Osteocyte (in vitro differentiated cells): ENCODE measurements at places on chromosomes 3 and 15. TPM values are rescaled to one million over a fixed set of nuclear protein-coding genes. Genes with fewer than 3 reads are reported as not detected.

CYP8B1 gene
- total RNA-seq, result not detected in 2 replicates

CCDC71 gene
- 23.7 and 24.9 TPM in 2 replicates for total RNA-seq

MCF2L2 gene
- total RNA-seq, result 1.7 and 2.4 TPM in 2 replicates

RAD51 gene
- total RNA-seq, result 8.5 and 8.6 TPM in 2 replicates

LIPC gene
- total RNA-seq, result not detected in 2 replicates

OXTR gene
- total RNA-seq, result 23.8 and 24.0 TPM in 2 replicates

LRTM1 gene
- total RNA-seq, result not detected in 2 replicates

BFSP2 gene
- not detected in 2 replicates for total RNA-seq

TCF12 gene
- 164 and 170 TPM in 2 replicates for total RNA-seq

SLC9A9 gene
- total RNA-seq, result 3.5 TPM in 2 replicates

DNA sequence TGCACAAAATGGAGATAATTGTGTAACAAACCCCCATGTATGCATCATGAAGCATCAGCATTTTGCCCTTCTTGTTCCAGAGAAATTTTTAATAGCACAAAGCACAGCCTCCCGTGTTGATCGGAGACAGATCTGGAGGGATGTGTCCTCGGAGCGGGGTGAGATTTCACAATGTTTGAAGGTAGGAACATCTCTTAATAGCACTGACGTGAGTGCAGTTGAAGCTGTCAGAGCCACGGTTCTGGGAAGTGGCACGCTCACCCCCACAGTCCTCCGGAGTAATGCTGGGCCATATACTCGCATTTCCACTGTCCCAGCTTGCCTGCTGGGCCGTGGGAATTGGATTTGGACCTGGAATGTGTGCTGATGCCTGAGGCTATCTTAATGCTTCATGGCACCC is 24.1 kb downstream of the ARPP21 start:
- H3K36me3 ChIP-seq, result no peaks in the 10 kb centered on the region
- H3K27me3 ChIP-seq, result peaks cover 2% of the 10 kb centered on the region
- H3K4me1 ChIP-seq, result peaks cover 22% of the 10 kb centered on the region
- no peak overlapping the region for H3K27ac ChIP-seq
- no peak for DNase-seq

- no peak for DNase-seq
- no peak overlapping the region for H3K4me3 ChIP-seq
- H3K36me3 ChIP-seq, result no peaks in the 10 kb centered on the region
- H3K27ac ChIP-seq, result no peak overlapping the region
- no peaks in the 10 kb centered on the region for H3K4me1 ChIP-seq
Measured at GRCh38 chr3:90241481-90241880, 1134.1 kb downstream of the EPHA3 start.

- peak overlapping the region; percentile 51 for H3K27ac ChIP-seq
- no peak overlapping the region for H3K4me3 ChIP-seq
- peaks cover 20% of the 10 kb centered on the region for H3K4me1 ChIP-seq
- H3K27me3 ChIP-seq, result no peaks in the 10 kb centered on the region
- peaks cover 15% of the 10 kb centered on the region for H3K36me3 ChIP-seq
Measured at GRCh38 chr3:188863999-188864406, 307.8 kb upstream of the TPRG1 start.

DNA sequence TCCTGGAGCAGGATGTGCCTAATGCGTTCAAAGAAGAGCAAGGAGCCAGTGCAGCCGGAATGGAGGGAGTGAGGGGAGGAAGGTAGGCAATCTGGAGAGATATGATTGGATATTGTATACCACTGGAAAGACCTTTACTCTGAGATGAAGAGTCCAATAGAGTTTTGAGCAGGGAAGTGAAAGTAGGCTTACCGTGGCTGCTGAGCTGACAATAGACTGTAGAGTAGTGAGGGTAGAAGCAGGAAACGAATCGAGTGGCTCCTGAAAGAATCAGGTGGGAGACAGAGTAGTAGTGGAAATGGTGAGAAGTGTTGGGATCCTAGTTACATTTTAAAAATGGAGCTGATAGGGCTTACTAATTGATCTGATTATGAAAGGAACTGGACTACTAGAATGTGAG is 51.8 kb upstream of the NUDT16 start:
- peaks cover 6% of the 10 kb centered on the region for H3K27me3 ChIP-seq
- no peak for DNase-seq
- peaks cover 1% of the 10 kb centered on the region for H3K4me1 ChIP-seq
- H3K4me3 ChIP-seq, result no peak overlapping the region

- peaks cover 5% of the 10 kb centered on the region for H3K4me1 ChIP-seq
- H3K27me3 ChIP-seq, result peaks cover 18% of the 10 kb centered on the region
- H3K36me3 ChIP-seq, result no peaks in the 10 kb centered on the region
- DNase-seq, result no peak
- H3K27ac ChIP-seq, result no peak overlapping the region
Measured at GRCh38 chr15:29143293-29143692, 126.3 kb downstream of the NSMCE3 start.

DNA sequence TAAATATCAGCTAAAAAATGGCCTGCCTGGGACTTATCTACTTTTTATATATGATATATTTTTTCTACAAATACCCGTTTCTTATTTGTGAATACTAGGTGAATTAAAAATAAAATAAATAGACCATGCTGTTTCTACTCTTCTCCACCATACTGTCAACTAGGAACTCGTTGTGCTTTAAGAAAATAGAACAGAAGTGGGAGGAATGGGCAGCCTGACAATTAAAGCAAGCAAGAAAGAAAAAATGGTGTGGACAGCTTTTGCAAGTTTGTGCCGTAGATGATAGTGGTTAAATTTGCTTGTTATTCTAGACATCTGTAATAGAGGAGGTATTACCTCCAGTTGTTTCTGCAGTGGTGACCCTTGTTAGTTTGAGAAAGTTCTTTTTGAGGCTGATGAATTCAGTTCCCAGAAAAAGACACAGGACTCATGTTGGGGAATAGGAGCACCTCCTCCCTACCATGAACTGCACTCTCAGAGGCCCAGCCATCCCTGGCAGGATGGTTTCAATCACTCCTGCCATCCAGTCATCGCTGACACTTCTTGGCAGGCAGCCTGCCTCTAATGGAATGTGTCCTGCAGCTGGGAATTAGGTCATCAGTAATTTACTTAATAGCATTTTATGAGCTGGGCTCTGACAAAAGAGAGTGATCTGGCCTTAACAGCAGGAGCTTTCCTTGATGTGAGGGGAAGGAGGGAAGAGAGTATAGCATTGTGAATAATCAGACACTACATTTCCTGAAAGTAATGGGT is 105.0 kb upstream of the GAP43 start:
- H3K36me3 ChIP-seq, result no peaks in the 10 kb centered on the region
- no peak overlapping the region for H3K4me3 ChIP-seq
- DNase-seq, result no peak

DNA sequence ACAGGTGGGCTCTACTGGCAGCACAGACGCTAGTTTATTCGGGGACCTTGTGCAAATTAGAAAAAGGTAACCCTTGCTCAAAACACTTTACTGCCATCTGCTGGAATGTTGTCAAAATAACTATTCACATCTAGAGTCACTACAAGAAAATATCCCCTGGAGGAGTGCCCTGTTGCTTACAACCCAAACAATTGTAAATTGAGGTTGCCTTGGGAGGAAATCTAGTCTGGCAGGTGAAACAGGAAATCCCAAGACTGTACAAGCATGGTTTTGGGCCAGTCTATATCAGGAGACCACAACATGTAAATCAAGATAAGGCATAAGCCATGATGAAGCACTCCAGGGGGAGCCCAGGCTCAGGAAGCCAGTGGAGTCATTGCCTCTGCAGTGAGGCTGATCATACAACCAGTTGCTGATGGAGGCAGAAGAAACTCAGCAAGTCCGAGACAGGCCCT is 136.8 kb upstream of the ACP3 start:
- no peak overlapping the region for H3K27ac ChIP-seq
- no peaks in the 10 kb centered on the region for H3K4me1 ChIP-seq
- no peak for DNase-seq
- no peaks in the 10 kb centered on the region for H3K36me3 ChIP-seq

- peaks cover 43% of the 10 kb centered on the region for H3K4me1 ChIP-seq
- no peak overlapping the region for H3K4me3 ChIP-seq
- H3K27me3 ChIP-seq, result no peaks in the 10 kb centered on the region
Measured at GRCh38 chr3:192851821-192852372, 65.8 kb downstream of the MB21D2 start.

- DNase-seq, result no peak
- H3K27me3 ChIP-seq, result no peaks in the 10 kb centered on the region
- peaks cover 9% of the 10 kb centered on the region for H3K36me3 ChIP-seq
- peak within 1 kb of the TSS; percentile 93 for H3K27ac ChIP-seq
- H3K4me1 ChIP-seq, result peaks cover 19% of the 10 kb centered on the region
- peak within 1 kb of the TSS; percentile 77 for H3K4me3 ChIP-seq
Measured at GRCh38 chr15:40470423-40471104, at the start of gene CHST14. Gene CHST14, plus strand, starts transcription at chr15:40470984. Its CDS starts 230 bp downstream, at chr15:40471214.

GRCh38 chr3:119436977-119437376 is 26.4 kb downstream of the TMEM39A start:
- H3K27ac ChIP-seq, result no peak overlapping the region
- H3K4me1 ChIP-seq, result no peaks in the 10 kb centered on the region
- peaks cover 73% of the 10 kb centered on the region for H3K36me3 ChIP-seq
- DNase-seq, result no peak
- no peaks in the 10 kb centered on the region for H3K27me3 ChIP-seq
- no peak overlapping the region for H3K4me3 ChIP-seq

DNA sequence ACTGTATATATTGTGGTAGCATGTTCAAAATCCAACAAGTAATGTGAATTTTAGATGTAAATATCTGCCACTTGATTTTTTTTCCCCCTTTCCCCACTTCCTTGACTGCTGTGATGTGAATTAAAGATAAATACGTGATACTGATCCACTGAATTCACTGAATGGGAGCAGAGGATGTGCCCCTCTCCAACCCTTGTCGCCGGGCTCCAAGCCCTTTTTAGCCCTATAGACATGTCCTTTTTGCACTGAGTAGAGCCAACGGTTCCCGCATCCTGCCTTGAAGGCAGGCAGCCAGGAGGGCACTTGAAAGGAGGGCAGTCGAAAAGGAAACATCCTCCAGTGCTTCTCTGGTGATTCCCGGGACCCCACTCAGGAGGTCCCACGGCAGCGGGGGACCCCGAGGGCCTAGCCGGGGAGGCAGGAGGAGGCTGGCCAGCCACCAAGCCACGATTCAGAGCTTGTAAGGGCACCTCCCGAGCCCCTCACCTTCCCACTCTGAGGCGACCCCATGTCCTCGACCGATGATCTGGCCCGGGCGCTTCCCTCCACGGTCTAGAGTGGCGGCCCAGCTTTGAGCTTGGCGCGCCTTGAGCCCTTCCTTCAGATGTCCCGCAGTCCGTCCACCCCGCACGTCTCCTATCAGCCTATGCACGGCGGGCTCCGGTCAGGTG is 901 bp upstream of the MANF start:
- peak overlapping the region; percentile 96 for H3K4me3 ChIP-seq
- H3K27me3 ChIP-seq, result no peaks in the 10 kb centered on the region
- DNase-seq, result no peak
- H3K27ac ChIP-seq, result peak overlapping the region; percentile 97
- peaks cover 37% of the 10 kb centered on the region for H3K4me1 ChIP-seq

- no peak overlapping the region for H3K4me3 ChIP-seq
- no peak for DNase-seq
- H3K4me1 ChIP-seq, result peaks cover 7% of the 10 kb centered on the region
- H3K27me3 ChIP-seq, result no peaks in the 10 kb centered on the region
- H3K36me3 ChIP-seq, result no peaks in the 10 kb centered on the region
Measured at GRCh38 chr15:39468331-39468730, 112.5 kb upstream of the THBS1 start.

- DNase-seq, result no peak
- no peak overlapping the region for H3K4me3 ChIP-seq
- H3K36me3 ChIP-seq, result peaks cover 4% of the 10 kb centered on the region
- no peak overlapping the region for H3K27ac ChIP-seq
Measured at GRCh38 chr15:81843226-81843625, 202.6 kb downstream of the MEX3B start.

DNA sequence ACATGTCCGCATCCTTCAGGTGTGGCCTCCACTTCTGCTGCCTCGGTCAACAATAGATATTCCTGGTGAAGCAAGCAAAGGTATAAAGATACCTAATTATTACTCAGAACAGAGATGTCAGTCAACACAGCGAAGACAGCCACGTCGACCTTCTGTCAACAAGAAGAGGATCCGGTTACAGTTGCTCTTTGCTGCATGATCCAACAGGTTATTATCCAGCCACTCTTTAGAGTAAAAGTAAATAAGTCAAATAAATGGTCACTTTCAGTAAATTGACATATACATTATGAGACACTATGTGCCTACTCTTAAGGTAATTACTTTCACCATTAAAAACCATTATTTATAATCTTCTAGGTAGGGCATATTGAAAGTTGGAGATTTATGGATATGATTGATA is 356.8 kb upstream of the ATP11B start:
- H3K4me1 ChIP-seq, result peaks cover 14% of the 10 kb centered on the region
- no peaks in the 10 kb centered on the region for H3K36me3 ChIP-seq
- H3K27me3 ChIP-seq, result peaks cover 4% of the 10 kb centered on the region
- no peak overlapping the region for H3K4me3 ChIP-seq

GRCh38 chr3:43953814-43954692 is 263.3 kb downstream of the ABHD5 start:
- no peak for DNase-seq
- H3K4me1 ChIP-seq, result peaks cover 15% of the 10 kb centered on the region
- no peak overlapping the region for H3K27ac ChIP-seq
- no peak overlapping the region for H3K4me3 ChIP-seq
- H3K27me3 ChIP-seq, result peaks cover 44% of the 10 kb centered on the region

- H3K4me1 ChIP-seq, result peaks cover 4% of the 10 kb centered on the region
- DNase-seq, result no peak
- H3K4me3 ChIP-seq, result no peak overlapping the region
- H3K27me3 ChIP-seq, result no peaks in the 10 kb centered on the region
- no peaks in the 10 kb centered on the region for H3K36me3 ChIP-seq
Measured at GRCh38 chr15:100809587-100809986, 70.0 kb upstream of the ALDH1A3 start.

DNA sequence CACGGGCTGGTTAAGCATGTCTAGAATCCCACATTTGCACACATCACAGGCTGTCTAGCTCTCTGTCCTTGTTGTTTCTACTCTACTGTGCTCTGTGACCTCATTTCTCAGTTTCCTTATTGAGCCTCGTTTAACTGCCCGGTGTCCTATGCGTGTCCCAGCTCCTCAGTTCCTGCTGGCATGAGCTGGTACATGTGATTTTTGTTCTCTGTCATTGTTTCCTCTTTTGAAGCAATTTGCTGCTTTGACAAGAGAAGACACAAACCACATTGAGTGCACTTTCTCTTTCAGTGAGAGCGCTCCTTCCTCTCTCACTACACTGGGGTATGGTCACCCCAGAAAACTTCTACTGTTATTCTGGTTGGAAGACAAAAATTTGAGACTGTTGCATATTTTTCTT is 563.5 kb downstream of the PDCD6IP start:
- H3K27ac ChIP-seq, result no peak overlapping the region
- peaks cover 57% of the 10 kb centered on the region for H3K36me3 ChIP-seq
- peaks cover 4% of the 10 kb centered on the region for H3K4me1 ChIP-seq
- DNase-seq, result no peak
- H3K4me3 ChIP-seq, result no peak overlapping the region

GRCh38 chr3:66386925-66387650 is 113.7 kb downstream of the LRIG1 start:
- H3K27me3 ChIP-seq, result no peaks in the 10 kb centered on the region
- DNase-seq, result peak; percentile 44
- peak overlapping the region; percentile 52 for H3K27ac ChIP-seq
- H3K4me3 ChIP-seq, result no peak overlapping the region

DNA sequence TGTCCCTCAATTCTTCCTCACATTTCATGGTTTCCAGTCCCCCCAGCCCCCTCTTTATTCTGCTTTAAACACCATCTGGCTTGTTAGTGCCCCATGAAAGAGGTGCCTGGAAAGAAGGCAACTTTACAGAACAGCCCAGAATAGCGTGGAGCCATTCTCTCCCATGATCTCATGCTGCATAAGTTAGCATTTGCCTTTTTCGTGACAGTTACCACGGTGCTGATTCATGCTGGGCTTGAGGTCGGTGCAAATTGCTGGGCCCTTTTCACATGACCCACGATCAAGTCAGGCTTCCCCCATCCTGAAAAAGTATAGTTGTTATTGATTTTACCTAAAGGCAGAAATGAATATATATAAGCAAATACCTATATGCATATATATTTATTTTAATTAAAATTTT is 29.6 kb downstream of the SQOR start:
- peaks cover 9% of the 10 kb centered on the region for H3K4me1 ChIP-seq
- peaks cover 11% of the 10 kb centered on the region for H3K36me3 ChIP-seq
- no peak overlapping the region for H3K27ac ChIP-seq
- DNase-seq, result no peak
- no peak overlapping the region for H3K4me3 ChIP-seq
